ENCODE measurements at places on chromosomes 16 and 17.

GRCh38 chr16:11909653-11910545 lies 5.9 kb downstream of the GSPT1 start:
- DNase-seq, result no peak

DNA sequence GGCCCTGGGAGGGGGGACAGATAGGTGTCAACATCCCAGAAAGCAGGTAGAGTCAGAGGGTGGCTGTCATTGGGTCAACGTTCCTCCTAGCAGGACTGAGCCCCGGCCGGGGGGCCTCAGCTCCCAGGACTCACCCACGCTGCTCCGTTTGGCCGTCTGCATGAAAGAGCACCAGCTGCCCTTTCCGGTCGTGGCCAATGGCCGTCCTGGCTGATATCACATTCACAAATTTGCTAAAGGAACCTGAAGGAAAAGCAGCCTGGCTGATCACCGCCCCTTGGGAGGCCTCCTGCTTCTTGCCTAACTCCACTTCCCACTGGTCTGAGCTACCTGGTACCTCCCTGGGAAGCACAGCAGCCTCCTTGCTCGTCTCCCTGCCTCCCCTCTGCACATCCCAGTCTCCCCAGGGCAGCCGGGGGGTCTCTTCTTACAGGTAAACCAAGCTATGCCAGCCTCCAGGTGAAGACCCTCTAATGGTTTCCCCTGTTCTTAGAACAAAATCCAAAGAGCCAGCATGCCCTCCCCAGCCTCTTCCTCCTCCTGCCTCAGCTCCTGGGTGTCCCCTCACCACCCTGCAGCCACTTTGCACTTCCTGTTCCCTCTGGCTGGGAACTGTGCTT lies 3.4 kb downstream of the NAGPA start:
- DNase-seq, result no peak

- DNase-seq, result no peak
These were observed 12.5 kb upstream of the RBBP6 start for GRCh38 chr16:24526701-24527495.

DNA sequence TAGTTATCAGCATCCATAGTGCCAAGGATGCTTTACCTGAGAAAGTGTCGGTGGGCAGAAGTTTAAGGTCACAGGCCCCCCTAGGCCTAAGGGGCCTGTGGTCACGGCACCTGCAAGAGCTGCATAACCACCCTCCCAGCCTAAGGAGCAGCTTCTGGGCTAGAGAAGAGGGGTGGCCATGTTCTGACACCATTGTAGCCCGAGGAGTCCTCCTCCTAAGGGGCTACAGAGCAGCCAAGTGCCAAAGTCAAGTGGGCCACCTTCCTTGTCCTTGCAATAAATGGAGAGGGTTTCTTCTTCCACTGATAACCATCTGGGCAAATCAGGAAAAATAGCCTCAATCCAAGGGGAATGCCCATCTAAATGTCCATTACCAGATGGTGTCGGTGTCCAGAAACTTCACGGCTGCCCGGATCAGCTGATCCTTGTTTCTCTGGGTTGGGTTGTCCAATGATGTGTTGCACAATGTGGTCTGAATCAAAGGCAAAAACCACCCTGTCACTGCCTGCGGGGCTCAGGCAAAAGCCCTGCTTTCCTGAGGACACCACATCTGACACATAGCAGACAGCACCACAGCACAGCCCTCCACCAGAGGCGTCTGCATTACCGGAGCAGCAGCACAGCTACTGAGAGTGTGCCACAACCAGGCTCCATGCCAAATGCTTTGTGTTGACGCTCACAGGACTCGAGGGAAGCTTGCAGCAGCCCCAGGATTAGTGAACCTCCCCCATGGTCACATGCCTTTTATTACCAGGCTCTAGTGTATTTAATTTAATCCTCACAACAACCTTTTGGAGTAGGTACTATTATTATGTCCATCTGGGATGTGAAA lies 12.8 kb downstream of the ATPAF2 start:
- peak; percentile 29 for DNase-seq

DNA sequence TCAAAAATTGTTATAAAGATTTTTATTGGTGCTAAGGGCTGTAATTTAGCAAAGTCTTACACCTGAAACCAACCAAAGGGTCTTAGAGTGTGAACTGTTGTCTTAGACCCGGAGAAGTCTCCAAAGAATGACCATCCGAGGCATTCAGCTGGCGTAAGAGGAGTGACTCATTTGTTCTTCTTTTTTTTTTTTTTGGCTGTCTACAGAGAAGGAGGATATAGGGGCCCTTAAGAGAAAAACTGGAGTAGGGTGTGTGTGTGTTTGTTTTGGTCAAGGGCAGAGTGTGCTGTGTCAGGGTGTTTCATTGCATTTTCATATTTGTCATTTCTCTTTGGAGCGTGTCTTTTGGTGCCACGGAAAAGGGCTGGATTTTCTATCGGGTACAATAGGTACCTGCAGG lies 508.0 kb downstream of the WWOX start:
- DNase-seq, result no peak

DNA sequence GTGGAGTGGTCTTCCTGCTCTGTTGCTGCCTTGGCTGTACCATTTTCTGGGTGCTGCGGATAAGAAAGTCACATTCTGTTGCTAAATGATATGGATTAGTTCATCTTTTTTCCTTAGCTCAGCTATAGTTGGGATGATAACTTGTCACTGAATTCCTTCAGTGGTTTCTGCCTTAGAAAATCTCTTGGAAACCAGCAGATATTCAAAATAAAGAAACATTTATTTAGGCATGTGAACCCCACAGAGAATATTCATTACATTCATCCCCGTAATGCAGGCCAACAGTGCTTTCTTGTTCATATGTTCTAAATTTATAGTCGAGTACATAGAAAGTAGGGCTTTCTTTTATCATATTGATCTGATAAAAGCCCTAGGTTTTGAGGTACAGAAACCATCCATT lies 151.3 kb downstream of the CYB561 start:
- DNase-seq, result no peak

GRCh38 chr16:51573191-51573590 lies 422.1 kb upstream of the SALL1 start:
- DNase-seq, result no peak

- DNase-seq, result peak; percentile 59
These were observed 19.8 kb downstream of the TMEM94 start for GRCh38 chr17:75476271-75476671.

DNA sequence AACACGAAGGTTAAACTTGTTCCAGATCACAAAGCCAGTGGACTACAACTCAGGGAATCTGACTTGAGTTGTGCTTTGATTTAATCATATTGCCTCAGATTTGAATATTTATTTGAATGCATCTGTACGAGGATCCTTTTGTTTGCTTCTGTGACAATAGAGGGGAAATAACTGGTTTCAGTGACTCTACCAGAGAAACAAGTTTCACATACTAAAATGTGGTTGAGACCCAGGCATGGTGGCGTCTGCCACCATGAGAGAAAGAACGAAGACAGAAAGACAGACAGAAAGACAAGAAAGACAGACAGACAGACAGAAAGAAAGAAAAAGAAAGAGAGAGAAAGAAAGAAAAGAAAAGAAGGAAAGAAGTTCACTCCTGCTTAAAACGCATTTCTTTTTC lies 24.0 kb downstream of the YWHAE start:
- DNase-seq, result no peak

GRCh38 chr16:13781575-13782338 lies 138.2 kb upstream of the ERCC4 start:
- DNase-seq, result no peak

DNA sequence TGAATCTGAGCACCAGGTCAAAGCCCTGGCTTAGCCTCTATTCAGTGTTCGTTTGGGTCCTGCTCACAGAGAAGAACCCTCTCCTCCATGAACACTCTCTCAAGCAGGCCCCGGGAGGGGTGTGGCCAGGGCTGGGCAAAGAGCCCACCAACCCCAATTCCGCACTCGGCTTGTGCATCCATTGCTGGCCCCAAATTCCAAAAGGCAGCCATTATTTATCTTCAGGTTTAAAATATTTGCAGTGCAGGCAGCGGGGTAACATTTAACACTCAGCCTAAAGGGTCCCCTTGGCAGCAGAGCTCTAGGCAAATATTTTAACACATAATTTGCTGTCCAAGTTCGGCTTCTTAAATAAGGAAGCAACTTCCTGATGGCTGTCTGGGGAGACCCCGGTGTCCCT lies 115.7 kb downstream of the ZNF423 start:
- no peak for DNase-seq

DNA sequence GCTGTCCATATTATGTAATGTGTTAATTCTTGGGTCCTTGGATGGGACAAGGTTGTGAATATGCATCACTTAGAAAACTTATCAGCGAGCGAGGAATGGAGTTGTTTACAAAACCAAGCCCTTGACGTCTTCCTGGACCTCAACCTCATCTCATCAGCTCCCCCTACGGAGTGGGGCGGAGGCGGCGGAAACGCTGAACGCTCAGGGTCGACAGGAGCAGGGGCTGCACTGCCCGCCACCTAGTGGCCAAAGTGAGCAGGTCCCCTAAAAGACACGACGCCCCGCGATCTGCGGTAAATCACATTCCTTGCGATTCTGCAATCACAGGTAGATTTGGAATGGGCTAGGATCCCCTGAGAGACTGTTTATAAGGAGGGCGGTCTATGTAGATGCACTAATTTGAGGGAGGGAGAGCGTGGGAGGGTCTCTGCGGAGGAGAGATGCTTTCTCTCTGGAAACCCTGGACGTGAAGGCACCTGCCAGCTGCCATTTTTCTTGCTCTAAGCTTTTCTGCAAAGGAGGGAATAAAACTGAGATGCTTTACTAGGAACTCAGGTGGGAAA lies 5.4 kb upstream of the ICAM2 start:
- DNase-seq, result peak; percentile 28

DNA sequence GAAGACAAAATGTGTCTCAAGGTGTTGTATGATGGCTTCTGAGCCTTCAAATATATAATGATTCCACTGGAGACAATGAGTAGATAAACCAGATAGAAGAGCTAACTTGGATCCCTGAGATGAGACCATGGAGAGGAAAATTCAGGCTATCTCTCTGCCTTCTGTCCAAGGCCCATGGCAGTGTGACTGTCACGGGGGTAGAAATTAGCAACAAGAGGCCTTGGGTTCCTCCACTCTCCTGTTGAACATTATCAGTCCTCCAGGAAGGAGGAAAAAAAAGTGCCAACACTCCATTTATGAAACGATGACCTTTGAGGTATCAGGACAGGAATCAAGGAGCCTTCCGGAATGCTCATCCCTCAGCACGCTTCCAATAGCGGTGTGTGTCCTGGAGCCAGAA lies 75.2 kb downstream of the WWP2 start:
- no peak for DNase-seq

Data from substantia nigra (tissue), 51 donors.